ENCODE measurements at places on chromosomes 6 and 20.
A peak's percentile ranks its signal among the peaks of the same experiment; 100 is the strongest.

- no peak for DNase-seq
Measured at GRCh38 chr6:37481711-37482605, 17.7 kb downstream of the CCDC167 start.

GRCh38 chr6:69265706-69266105, 531.1 kb downstream of the LMBRD1 start:
- DNase-seq = no peak

DNA sequence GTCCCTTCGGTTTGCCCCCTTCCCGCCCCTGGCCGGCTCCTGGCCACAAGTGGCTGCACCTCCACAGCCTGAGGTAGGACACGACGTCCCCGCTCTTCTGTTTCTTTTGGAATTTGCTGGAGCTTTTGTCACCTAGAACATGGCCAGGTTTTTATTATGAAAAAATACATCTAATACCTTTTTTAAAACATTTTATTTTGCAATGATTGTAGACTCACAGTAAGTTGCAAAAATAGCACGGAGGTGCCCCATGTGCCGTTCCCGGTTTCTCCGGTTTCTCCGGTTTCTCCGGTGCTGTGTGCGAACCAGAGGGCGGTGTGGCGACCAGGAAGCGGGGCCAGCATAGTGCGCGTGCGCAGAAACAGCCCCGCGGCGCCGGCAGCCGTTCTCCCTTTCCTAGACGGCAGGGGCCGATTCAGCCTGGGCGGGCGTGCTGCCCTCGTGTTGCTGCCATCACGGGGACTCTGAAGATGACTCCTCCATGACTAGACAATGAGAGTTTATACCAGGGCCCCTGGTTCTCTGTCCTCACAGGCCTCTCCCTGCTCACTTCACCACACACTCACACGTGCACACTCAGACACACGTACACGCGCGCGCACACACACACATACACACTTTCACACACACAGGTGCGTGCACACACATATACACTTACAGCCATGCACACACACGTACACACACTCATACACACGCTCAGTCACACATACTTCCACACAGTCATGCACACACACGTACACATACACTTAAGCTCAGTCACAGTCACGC, 102.1 kb downstream of the TMEM242 start:
- DNase-seq = peak; percentile 58

DNA sequence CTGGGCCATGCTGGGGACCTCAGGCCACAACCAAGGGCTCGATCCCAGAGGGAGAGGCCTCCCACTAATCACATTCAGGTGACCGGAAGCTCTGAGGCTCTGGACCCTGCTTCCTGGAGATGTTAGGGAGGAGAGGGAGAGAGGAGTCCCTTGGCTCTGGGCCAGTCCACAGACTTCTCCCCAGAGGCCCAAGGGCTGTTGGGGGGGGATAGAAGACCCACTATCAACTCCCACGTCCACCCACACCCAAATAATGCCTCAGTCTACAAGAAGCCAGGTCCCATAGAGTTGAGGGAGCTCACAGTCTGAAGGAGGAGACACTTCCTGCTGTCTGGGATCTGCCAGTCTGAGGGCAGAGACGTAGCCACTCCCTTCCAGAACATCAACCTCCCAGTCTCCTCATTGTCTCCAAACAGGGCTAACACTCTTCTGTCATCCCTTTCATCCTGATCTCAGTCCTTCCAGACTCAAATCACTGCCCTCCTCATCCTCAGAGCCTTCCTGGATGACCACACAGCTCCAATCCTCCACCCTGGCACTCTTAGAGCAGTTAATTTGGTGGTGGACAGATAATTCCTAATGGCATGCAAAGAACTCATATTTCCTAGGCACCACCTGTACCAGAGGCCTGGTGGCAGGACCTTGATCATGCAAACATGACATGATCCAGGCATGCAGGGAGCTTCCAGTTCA, 69.9 kb downstream of the MRPL14 start:
- DNase-seq = no peak

DNA sequence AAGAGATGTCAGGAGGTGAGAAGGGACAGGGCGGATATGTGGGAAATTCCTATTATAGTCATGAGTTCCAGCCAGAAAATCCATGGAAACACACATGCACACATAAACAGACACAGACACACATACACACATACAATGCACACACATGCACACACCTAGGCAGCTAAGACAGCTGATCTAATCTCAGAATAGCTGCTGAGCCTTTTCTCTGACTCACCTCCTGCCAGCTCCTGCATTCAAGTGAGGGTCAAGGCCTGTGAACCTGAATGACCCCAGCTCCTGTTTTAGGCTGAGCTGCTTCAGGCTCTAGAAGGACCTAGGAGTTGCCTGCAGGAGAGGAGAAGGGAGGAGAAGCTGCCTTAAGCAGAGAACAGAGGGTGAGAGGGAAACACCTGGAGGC, 21.6 kb upstream of the RAET1L start:
- DNase-seq = no peak

GRCh38 chr20:35490736-35491181, 35.4 kb downstream of the CEP250 start:
- DNase-seq = no peak

DNA sequence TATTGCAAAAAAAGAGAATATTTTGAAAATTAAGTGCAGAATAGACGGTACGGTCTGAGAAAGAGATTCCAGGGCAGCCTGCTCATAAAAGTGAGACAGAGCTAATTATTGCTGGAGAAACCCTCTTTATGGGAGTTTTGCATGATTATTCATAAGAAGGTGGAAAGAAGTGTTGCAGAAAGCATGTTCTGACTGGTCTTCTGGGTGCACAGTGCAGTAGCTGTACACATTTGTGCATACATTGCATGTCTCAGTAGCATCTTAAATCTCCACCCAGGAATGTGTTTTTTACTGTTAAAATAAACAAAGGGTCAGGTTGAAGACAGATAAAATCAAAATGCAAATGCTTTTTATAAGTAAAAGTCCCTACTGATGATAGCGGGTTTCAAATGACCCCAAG, 1813.6 kb upstream of the DEFB115 start:
- no peak for DNase-seq
